Lower leg skin (tissue), 4 donors: ENCODE measurements at places on chromosomes 3 and 15.

GRCh38 chr3:42718338-42718737, 15.7 kb upstream of the HHATL start:
- DNase-seq = no peak

- no peak for DNase-seq
Measured at GRCh38 chr3:156637480-156638022, 36.8 kb upstream of the TIPARP start.

GRCh38 chr3:126682009-126682408, 22.0 kb upstream of the CHCHD6 start:
- no peak for DNase-seq

GRCh38 chr3:55899887-55900286, 412.8 kb upstream of the WNT5A start:
- no peak for DNase-seq

DNA sequence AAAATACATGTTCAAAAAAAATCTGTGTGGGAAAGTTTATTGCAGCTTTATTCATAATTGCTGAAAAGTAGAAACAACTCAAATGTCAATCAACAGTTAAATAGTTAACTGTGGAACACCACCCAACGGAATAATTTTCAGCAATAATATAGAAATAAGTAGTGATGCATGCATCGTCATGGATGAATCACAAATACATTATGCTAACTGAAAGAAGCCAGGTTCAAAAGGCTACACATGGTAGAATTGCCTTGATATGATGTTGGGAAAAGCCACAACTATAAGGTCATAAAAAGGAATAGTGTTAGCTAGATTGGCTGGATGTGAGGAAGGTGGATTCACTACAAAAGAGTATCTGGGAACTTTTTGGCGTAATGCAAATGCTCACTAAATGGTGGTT, 82.0 kb downstream of the GMNC start:
- no peak for DNase-seq

DNA sequence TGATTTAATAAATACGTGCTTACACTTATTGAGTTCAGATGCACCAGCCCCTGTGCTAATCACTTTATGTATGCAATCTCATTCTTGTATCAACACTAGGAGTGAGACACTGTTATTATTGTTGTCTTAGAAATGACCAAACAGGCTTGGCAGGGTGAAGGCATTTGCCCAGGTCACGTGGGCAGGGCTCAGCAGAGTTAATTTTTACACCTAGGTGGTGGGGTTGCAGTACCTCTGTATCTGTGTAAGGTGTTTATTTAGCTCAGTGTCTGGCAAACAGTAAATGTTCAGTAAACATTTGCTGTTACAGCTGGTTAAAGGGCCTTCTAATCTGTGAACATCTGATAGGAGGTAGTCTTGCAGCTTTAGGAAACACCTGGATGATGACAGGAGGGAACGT, 200.0 kb downstream of the CACNA2D3 start:
- no peak for DNase-seq

GRCh38 chr3:114242947-114243346, 5.6 kb upstream of the ZNF80 start:
- no peak for DNase-seq

- DNase-seq = peak; percentile 76
Measured at GRCh38 chr3:133859381-133860234, 36.1 kb downstream of the RAB6B start.

- DNase-seq = no peak
Measured at GRCh38 chr15:35107561-35107960, 22.5 kb upstream of the NANOGP8 start.

DNA sequence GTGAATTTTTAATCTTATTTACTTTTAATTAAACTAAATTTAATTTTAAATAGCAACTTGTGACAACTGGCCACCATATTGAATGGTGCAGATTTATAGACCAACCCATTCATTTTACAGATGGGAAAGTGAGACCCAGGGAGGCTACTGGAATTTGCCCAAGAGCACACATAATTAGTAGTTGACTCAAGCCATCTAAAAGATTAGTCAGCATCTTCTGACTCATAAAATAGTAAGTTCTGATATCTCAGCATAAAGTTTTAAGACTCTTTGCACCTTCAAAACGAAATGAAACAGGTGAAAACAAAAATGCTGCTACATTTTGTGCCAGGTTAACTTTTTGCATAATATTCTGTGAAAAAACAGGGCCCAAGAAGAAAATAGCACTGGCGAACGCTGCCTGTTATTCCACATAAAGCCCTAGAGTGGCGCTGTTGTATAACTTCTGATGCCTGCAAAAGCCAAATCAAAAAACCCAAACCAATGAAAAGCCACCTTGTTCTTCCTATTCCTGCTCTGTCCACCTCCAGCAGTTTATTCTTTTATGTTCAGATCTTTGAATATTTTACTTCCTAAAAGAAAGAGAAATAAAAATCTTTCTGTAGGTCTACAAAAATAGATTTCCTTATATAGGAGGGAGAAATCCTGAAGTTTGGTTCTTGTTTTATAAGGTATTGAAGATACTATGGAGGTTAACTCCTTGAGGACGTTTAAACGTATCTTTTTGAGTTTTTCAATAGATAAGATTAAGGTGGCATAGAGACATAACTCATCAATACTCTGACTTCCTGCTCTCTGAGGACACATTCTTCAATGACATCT, 62.8 kb downstream of the OTOL1 start:
- no peak for DNase-seq

GRCh38 chr3:148880681-148881080, 15.6 kb downstream of the CPA3 start:
- no peak for DNase-seq

GRCh38 chr15:40325700-40326099, 2.2 kb downstream of the INAFM2 start:
- DNase-seq = no peak

GRCh38 chr3:139586420-139587017, 47.0 kb upstream of the RBP1 start:
- no peak for DNase-seq

- DNase-seq = peak; percentile 28
Measured at GRCh38 chr3:24048843-24049242, 103.8 kb downstream of the NR1D2 start.

GRCh38 chr15:76191539-76192244, 119.6 kb downstream of the ETFA start:
- DNase-seq = no peak

GRCh38 chr3:78645628-78646310, 1122.0 kb downstream of the ROBO1 start:
- no peak for DNase-seq

DNA sequence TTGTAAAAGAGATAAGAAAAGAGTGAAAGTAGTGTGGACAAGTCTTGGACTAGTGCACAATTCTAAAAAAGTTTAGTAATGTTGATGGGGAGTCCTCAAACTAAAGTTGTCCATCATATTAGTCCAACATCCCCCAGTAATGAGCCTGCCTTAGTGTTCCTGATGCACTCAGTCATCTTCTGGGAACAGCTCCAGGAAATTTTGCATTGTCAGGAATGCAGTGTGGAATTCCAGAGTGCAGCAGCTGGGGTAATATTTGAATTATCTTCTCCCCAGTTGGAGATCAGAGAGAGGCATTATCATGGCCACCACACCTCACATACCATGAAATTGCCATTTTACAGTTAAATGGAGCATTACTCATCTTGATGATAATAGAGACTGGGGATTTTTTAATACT, 528.8 kb upstream of the NAALADL2 start:
- no peak for DNase-seq

GRCh38 chr3:53921296-53921695, 29.6 kb upstream of the SELENOK start:
- DNase-seq = no peak

- DNase-seq = no peak
Measured at GRCh38 chr3:175704366-175705055, 845.4 kb downstream of the NAALADL2 start.

DNA sequence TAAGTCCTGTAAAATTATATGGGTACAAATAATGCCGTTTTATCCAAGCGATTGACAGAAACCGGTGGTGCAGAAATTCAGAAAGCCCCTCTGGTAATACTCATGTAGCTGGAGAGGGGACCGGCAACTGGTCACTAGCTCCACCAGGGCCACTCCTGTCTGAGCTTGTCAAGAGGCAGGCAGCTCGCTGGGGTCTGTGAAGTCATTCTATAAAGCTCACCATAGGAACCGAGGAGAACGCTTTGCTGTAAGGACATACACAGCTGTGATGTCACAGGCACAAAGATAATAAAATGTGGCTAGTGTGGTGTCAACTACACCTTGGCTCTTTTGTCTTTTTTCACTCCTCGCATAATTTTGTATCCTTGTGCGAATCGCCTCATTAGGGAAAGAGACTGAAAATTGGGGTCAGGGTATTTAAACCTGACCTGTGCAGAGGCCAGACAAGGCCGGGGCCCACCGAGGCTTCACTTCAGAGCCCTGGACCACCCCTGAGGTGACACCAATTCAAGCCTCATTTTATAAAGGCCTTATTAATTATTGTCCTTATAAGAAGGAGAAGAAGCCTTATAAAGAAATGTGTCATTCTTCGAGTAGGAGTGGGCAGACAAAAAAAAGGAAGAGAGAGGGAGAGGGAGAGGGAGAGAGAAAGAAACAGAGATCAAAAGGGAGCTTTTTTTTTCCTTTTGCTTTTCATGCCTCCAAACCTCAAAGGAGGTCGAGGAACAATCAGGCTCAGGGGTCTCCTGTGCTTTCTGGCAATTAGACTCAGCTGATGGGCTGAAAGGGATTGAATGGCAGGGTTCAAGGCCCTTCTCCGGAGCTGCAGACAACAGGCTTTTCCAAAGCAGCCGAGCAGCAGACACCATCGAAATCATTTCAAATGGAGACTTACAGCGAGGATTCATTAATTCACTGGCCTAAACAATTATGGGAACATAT, 813.3 kb upstream of the ARRDC4 start:
- DNase-seq = no peak

DNA sequence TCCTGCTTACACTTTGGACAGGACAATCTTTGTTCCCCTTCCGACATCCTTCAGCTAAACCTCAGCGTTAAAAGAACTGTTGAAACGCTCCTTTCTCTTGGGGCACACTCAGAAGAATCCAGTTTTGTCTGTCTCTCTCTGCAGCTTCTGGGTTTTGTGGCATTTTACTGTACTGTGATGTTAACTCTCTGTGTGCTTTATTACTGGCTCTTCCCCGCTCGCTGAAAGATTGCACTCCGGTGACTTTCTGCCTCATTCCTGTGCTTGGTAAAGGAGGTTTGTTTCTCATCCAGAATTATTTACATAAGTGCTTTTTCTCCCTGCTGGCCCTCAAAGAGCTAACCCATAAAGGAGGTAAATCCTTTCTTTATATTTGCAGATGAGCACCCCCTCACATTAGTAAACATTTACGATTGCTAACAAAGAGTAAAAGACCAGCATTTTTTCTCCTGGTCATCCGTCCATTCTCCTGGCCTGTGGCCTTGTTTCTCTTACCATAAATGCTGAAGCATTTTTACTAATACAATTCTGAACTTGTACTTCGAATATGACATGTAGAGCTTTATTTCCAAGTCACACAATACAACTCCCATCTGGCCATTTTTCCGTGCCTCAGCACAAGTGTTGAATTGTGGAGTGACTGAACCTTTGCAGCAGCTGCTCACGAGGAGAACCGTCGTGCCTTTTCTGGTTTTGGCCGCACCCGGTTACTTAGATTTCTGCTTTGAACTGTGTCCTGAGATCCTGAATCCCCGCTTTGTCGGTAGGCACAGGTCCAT, 69.3 kb upstream of the RPL35A start:
- DNase-seq = no peak

GRCh38 chr3:109728861-109729494, 391.6 kb upstream of the DPPA4 start:
- no peak for DNase-seq

GRCh38 chr15:92645051-92645631, 10.4 kb downstream of the FAM174B start:
- DNase-seq = no peak

- DNase-seq = no peak
Measured at GRCh38 chr3:193545304-193545703, 9.4 kb downstream of the ATP13A4 start.

DNA sequence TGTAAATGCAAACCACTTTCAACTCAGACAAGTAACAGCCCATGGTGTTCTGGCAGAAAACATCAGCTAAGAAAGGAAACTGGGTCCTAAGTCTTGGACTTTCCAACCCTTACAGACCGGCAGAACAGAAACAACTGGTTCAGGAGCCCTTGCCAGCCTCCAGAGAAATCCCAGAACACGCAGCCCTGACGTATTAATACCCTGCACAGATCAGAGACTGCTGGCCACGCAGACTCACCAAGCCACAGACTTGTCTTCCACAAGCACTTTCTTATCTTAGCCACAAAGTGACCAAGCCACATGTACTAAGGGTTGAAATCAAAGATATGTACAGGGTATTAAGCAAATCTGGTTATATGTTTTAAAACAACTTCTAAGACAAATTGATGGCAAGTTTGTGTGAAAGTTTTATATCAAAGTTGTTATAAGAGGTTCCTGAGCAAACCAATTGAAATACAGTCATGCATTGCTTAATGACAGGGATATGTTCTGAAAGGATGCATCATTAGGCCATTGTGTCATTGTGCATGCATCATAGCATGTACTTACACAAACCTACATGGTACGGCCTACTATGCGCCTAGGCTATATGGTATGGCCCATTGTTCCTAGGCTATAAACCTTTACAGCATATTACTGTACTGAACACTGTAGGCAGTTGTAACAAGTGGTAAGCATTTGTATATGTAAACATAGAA, 36.8 kb downstream of the BTD start:
- no peak for DNase-seq

DNA sequence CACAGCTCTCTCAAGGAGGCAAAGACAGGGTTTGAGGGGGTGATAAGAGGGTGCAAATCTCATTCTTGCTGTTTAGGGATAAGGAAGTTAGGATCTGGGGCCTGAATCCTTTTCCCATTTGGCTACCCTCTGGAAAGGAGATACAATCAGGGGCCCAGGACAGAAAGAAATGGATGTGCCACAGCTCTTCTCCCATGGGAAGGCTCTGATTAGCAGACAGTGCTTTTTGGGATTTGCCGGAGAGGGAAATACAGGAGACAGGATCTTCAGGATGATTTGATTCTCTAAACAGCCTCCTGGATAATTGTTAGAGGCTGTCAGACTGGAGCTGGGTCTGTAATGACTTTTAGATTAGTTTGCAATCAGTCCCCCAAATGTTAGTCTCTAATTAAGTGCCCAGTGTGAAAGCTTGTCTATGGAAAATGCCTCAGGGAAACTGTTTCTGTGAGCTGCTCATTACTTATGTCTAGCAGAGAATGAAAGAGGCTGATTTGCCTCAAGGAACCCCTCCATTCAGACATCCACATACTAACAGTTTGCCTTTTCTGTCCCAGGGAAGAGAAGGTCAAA, 67.6 kb downstream of the COL6A5 start:
- no peak for DNase-seq

GRCh38 chr3:146701246-146701645, 96.1 kb upstream of the PLSCR5 start:
- DNase-seq = no peak

- no peak for DNase-seq
Measured at GRCh38 chr3:192901435-192901834, 16.2 kb downstream of the MB21D2 start.

- DNase-seq = no peak
Measured at GRCh38 chr3:25580534-25580933, 84.2 kb downstream of the TOP2B start.
